ENCODE measurements at places on chromosomes 16 and 17.

DNA sequence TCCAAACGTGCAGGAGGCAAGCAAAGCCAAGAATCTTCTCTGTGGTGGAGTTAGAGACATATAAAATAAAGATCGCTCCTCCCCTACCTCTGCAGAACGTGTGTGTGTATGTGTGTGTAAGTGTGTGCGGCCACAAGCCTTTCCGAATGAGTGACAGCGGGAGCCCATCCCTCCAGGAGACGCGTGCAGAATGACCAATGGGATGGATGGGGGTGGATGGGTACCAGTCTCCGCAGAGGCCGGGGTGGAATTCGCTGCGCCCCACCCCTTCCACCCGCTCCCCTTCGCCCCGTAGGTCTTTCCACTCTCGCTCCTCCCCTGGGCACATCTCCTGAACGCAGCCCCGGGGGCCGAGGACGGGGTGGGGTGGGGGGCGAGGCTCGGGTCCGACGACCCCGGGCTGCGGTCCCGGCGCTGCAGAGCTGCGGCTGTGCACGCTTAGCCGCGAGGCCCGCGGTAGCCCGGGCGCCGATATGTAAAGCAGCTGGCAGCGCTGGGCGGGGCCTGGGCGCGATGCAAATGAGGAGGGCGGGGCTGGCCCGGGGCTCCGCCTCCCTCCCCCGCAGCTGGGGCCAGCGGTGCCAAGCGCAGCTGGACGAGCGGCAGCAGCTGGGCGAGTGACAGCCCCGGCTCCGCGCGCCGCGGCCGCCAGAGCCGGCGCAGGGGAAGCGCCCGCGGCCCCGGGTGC is at the start of gene PRKCB:
Gene PRKCB, plus strand, starts transcription at position 594 of the 688 bp plus-strand sequence.
- peak; percentile 92 for DNase-seq

DNA sequence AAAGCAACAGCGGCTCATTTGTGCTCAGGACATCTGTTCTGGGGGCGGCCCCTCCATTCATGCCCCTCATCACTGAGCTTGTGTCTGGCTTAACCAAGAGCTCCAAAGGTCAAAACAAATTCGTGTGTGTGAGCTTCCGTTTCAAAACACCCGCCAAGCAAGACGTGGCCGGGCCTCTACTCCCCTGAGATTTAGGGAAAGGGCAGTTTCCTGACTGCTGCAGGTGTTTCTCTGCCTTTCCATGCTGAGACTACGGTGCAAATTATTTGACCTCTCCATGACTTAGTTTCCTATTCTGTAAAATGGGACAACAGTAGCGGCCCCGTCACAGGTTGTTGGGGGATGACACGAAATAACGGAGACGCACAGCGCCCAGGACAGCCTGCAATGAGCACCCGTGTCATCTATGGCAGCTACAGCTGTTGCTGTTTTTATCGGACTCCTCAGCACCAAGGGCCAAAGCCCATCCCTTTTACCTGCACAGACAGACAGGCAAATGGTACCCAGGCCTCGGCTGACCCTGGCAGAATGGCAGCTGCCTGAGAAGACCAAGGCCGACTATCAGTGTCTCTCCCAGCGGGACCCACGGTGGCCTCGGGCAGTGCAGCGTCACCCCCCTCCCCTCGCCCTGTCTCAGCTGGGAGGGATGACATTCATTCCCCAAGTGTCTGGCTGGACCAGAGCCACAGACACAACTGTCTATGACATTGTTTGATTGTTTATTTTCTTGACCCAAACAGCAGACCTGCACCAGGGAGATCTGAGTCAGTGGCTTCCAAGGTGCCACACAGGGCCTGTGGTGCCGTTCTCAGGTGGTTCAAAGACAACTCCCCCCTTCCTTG is 50.7 kb upstream of the DOC2B start:
- DNase-seq, result no peak

GRCh38 chr17:17420561-17421269 is 56.1 kb upstream of the MED9 start:
- no peak for DNase-seq

GRCh38 chr17:64240741-64241347 is 22.2 kb downstream of the TEX2 start:
- no peak for DNase-seq

GRCh38 chr17:41481036-41481435 is at the start of gene KRT35:
Gene KRT35 (minus strand): TSS chr17:41481151. CDS start chr17:41481097, 54 bp downstream.
- no peak for DNase-seq

DNA sequence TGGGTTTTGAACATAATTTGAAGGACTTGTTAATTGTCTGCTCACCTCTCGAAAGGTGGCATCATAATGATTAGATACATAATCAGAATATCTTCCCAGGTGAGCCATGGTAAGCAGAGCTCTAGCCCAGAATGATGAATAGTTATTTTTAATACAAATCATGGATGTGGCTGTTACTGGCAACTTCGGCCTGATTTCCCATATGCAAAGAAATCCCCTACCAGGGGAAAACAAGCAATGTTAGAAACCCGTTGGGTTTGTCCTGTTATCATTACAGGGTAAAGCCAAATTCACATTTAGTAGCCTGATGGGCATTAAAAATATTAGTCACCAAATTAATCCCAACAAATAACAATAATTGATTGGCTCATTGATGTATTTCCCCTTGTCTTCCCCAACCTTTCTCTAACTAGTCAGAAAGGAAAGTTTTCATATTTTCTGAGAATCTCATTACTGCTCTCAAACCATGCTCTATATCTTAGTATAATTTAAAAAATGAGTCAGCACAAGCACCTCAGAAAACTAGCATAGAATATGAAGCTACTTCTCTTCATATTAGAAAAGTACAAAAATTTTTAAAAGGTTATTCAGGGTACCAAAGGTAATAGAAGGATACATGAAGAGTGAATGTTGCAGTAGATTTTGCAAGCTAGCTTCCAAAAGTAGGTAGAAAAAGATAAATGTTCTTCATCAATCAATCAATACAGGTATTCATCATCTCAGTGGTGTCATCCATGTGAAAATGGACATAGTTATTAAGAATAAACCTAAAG is 5.0 kb downstream of the STAT5B start:
- DNase-seq, result no peak

DNA sequence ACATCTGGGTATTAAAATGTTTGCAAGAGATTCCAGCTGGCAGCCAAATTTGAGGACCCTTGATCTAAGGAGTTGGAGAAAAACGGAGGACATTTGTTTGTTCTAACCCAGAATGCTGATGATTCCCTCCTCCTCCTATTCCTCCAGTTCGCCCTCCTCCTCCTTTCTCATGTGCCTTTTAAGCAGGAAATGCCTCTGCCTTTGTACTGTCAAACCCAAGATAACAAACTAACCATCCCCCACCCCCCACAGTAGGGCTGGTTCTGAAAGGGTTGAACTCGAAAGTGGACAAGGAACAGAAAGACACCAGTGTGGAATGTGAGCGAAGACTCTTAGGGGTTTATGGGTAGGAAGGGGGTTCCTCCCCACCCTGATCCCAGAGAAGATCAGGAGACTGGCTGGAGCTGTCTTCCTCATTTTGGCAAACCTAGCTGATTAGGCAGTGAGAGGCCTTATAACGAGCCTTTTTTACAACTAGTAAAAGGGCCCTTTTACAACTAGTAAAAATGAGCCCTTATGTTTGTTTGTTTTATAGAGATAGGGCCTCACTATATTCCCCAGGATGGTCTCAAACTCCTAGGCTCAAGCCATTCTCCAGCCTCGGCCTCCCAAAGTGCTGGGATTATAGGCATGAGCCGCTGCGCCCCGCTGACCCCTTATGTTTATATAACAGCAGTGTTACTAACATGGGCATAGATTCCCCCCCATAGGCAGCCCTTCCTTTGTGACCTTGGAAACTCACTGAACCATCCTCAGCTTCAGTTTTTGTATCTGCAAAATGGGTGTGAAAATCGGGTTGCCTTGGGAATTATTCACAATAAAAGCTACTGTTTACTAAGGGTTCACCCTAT is 975 bp downstream of the CHD9 start:
- peak; percentile 12 for DNase-seq

DNA sequence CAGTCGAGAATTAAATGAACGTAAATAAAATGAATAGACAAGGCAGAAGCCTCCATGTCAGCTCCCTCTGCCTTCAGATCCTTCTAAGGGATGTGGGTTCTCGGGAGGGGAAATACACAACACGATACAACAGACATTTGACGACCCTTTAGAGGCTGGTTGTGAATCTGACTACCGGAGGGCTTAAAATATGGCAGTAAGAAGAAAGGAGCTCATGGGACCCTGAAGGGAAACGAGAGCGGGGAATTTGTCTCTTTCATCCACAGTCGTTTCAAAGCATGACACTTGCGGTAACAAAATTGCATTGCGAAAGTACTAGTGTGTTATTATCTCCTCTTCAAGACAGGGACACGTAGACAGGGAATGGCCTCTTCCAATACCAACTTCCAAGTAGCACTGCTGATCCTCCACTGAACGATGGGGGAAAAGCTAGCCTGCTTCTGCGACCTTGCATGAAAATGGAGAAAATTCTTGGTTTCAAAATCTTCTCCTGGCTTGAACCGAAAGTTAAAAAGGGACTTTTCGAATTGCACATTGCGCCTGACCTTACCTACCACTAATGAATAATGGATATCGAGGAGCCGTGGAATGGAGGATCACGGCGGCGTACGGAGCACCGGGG is 1.2 kb upstream of the TNRC6C start:
- DNase-seq, result no peak

GRCh38 chr16:5903153-5903552 is 805.6 kb upstream of the EEF2KMT start:
- DNase-seq, result no peak

DNA sequence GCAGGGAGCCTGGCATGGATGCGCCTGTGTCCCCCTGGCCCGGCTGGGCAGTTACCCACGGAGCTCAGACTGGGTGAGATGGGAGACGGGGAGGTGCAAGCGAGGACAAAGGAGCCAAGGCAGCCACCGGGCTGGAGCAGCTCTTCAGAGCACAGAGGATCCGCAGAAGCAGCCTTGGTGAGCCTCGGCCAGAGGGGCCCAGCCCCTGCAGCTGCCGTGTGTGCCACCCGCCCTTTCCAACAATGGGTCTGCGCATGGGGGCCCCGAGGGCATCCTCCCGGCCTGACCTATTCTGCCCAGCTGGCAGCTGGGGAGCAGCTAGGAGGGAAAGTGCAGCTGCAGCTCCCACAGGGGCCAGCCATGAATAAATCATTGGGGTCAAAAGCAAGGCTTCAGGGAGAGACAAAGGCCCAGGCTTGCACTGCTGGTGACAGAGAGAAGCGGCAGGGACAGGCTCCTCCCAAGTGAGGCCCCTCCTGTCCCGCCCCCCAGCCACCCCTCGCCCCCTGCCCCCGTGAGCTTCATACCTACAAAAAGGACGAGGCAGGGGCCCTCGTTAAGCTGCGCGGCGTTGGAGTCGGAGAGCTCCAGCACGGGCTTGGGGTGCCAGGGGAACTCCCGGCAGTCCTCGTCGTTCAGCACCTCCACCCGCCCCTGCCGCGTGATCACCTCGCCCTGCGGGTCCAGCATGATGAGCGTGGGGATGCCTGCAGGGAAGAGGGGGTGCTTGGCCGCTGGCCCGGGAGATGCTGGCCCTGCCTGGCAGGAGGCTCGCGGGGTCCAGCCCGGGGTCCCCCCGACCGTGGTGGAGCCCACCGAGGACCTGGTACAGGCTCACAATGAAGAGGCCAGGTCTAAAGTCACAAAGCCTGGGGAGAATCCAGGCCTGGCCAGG is 22.6 kb downstream of the MRM3 start:
- DNase-seq, result no peak

GRCh38 chr17:73546770-73547536 is 97.3 kb downstream of the SDK2 start:
- peak; percentile 24 for DNase-seq

- DNase-seq, result peak; percentile 97
Observed at GRCh38 chr17:8189711-8190477, at the start of gene BORCS6. Gene BORCS6 (minus strand): TSS chr17:8190180. CDS start chr17:8190140, 40 bp downstream.

DNA sequence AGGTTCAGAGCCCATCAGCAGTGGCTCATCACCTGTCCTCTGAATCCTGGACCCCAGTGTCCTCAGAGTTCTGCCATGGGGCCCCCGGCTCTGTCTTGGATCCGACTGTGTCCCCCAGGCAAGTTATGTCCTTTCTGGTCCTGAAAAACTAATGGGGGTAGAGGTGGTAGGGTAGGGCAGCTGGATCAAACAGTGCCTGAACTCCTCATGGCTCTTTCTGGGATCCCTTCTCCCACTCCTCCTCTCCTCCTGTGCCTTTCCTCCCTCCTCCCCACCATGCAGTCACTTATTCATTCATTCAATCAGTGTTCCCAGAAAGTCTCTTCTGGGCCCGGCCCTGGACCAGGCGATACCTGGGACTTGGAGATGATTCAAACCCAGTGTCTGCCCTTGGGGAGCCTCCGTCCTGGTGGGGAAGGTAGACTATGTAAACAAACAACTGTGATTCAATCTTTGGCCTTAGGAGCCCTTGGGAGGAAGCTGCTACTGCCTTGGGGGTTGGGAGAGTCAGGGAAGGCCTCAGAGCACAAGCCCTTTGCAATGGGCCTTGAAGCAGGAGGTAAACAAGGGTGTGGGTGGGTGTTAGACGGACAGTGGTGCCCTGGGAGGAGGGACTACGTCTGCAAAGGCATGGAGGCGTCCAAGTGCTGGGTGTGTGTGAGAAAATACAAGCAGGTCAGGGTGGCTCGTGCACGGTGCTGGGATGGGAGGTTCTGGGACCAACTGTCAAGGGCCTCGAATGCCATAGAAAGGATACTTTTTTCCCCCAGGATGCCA is 6.4 kb upstream of the FAM83G start:
- DNase-seq, result no peak

DNA sequence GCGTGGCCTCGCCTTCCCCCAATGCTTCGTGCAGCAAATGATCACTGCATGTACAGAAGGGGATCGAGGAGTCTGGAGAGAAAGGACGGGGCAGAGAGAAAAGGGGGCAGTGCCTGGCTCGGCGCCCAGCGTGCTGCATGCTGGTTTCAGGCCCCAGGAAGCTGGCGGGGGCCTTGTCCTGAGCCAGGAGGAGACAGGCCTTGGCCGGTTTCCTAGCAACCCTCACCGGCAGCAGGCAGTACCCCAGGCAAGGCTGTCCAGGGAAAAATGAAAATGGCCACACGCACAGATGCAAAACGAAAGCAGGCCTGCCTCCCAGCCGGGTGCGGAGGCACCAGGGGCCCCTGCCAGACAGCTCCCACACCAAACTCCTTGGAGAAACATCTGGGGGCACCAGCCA is 126.3 kb downstream of the ZFHX3 start:
- no peak for DNase-seq

DNA sequence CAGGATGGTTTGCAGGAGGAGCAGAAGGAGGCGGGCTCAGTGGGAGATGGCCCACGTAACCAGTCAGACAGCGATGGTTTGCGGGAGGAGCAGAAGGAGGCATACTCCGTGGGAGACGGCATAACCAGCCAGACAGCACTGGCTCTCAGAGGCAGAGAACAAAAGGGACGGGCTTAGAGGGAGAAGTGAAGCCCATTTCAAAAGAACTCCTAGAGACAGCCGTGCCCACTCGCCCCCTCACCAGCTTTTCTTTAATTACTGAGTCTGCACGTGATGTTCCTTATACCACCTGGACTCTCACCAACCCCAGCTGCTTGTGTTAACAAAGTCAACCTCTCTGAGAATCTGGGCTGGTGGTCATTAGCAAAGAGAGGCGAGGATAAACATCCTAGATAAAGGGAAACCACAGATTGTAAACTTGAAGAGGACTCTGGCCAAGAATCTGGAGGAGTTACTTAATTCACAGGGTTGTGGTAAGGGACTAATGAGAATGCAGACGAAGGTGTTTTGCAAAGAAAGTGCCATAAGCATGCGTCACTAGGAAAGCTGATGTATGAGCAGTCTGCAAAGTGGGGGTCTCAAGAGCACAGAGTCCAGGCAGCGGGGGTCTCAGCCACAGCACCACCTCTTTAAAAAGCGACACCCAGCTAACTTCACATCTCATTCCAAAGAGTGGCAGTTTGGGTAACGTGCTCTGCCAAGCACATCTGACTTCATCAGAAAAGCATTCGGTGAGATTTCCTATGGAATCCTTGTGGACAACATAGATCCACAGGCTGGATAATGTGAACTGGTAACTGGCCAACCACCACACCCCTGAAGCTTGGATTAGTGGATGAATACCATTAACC is 51.7 kb downstream of the NXN start:
- DNase-seq, result no peak

GRCh38 chr17:81140018-81140417 is 25.3 kb upstream of the PVALEF start:
- DNase-seq, result no peak
